ENCODE measurements at places on chromosomes 5 and 9.
A peak's percentile ranks its signal among the peaks of the same experiment; 100 is the strongest.

- H3K4me3 ChIP-seq, result no peak overlapping the region
- no peak for DNase-seq
- peaks cover 7% of the 10 kb centered on the region for H3K27me3 ChIP-seq
- peaks cover 2% of the 10 kb centered on the region for H3K4me1 ChIP-seq
- H3K27ac ChIP-seq, result no peak overlapping the region
- no peaks in the 10 kb centered on the region for H3K36me3 ChIP-seq
Measured at GRCh38 chr9:550333-550732, 291.2 kb upstream of the DMRT1 start.

- H3K27ac ChIP-seq, result no peak overlapping the region
- no peak for DNase-seq
- H3K4me3 ChIP-seq, result no peak overlapping the region
Measured at GRCh38 chr9:85040146-85040545, 370.6 kb downstream of the NTRK2 start.

- peak overlapping the region; percentile 31 for H3K4me3 ChIP-seq
- no peaks in the 10 kb centered on the region for H3K27me3 ChIP-seq
- H3K4me1 ChIP-seq, result peaks cover 56% of the 10 kb centered on the region
- peaks cover 64% of the 10 kb centered on the region for H3K36me3 ChIP-seq
Measured at GRCh38 chr9:133340256-133340655, 4.3 kb upstream of the SURF6 start.

GRCh38 chr9:85215416-85215815 lies 526.3 kb downstream of the AGTPBP1 start:
- peaks cover 19% of the 10 kb centered on the region for H3K27me3 ChIP-seq
- no peaks in the 10 kb centered on the region for H3K36me3 ChIP-seq
- no peak overlapping the region for H3K27ac ChIP-seq

DNA sequence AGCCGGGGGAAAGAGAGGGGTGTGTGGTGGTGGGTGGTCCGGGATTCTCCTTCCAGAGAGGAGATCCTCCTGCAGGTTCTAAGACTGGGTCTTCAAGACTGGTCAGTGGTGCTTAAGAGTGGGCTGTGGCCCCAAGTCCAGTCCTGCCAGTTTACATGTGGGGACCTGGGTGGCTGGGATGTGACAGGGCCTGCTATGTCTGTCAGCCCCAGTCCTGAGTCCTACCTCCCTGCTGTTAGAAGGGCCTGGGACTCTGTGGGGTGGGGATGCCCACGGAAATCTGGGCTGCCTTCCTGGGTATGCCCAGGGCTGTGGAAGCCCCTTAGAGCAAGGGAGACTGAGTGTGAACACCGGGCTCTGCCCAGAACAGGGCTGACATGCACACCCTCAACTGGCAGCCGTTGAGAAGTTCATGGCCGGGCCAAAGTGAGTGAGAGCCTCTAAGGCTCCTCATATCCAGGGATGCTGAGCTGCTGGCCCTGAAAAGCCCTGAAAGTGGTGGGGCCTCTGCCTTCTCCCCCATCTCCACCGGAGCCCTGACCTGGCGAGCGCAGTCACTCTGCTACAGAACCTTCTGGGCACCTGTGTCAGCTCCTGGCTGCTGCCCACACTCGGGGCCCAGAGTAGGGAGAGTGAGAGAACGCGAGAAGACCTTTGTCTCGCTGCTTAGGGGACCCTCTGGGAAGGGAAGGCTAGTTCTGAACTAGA lies 1.7 kb downstream of the PHF2 start:
- peak; percentile 20 for DNase-seq
- H3K27ac ChIP-seq, result peak overlapping the region; percentile 86
- peaks cover 35% of the 10 kb centered on the region for H3K4me1 ChIP-seq
- H3K4me3 ChIP-seq, result peak overlapping the region; percentile 79
- H3K36me3 ChIP-seq, result peaks cover 1% of the 10 kb centered on the region
- no peaks in the 10 kb centered on the region for H3K27me3 ChIP-seq

- H3K4me3 ChIP-seq, result no peak overlapping the region
- H3K36me3 ChIP-seq, result peaks cover 28% of the 10 kb centered on the region
- H3K27ac ChIP-seq, result no peak overlapping the region
- DNase-seq, result no peak
Measured at GRCh38 chr5:78109891-78110324, 184.6 kb downstream of the AP3B1 start.

DNA sequence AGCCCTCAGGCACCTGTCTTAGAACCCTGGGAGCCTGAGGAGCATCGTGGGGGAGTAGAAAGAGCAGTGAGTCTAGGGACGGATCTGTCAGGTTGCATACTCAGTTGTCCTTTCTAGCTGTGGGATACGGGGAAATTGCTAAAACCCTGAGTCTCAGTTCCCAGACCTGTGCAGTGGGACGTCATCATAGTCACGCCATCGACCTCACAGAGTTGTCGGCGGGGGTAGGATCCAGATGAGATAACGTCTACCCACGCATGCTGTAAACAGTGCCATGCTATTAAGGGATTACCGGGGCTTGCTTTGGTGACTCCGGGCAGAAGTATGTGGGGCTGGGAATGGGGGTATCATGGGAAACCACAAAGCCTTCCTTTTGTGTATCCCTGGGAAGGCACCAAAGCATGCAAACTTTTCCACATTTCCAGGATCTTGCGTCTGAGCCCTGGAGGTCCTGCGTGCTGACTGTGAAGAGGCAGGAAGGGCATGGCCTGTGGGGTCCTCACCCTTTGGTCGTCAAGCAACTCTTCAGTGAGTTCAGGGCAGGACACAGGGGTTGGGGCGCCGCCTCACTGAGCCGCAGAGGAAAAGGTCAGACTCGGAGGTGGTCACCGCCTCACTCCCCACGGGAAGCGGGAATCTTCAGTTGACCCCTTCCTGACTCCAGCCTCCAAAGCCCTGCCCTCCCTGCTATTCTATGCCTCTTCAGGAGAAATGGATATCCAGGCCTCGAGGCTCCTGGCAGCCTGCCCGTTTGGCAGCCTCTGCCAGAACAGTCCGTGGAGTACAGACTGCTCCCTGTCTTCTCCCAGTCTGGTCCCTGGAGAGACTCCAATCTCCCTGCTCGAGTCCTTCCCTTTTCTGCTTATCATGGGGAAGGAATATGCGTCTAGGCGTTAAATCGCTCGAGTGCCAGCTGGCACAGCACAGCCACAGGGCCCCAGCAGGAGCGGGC lies 186.8 kb upstream of the KLF9 start:
- H3K36me3 ChIP-seq, result no peaks in the 10 kb centered on the region
- no peaks in the 10 kb centered on the region for H3K27me3 ChIP-seq
- peaks cover 4% of the 10 kb centered on the region for H3K4me1 ChIP-seq
- H3K27ac ChIP-seq, result no peak overlapping the region

- no peaks in the 10 kb centered on the region for H3K4me1 ChIP-seq
- no peak overlapping the region for H3K27ac ChIP-seq
- H3K36me3 ChIP-seq, result no peaks in the 10 kb centered on the region
Measured at GRCh38 chr5:58182287-58182841, 277.5 kb downstream of the PLK2 start.

GRCh38 chr5:104706600-104706999 lies 1144.0 kb upstream of the NUDT12 start:
- no peak overlapping the region for H3K4me3 ChIP-seq
- H3K27me3 ChIP-seq, result no peaks in the 10 kb centered on the region
- no peaks in the 10 kb centered on the region for H3K36me3 ChIP-seq
- DNase-seq, result no peak
- no peaks in the 10 kb centered on the region for H3K4me1 ChIP-seq

DNA sequence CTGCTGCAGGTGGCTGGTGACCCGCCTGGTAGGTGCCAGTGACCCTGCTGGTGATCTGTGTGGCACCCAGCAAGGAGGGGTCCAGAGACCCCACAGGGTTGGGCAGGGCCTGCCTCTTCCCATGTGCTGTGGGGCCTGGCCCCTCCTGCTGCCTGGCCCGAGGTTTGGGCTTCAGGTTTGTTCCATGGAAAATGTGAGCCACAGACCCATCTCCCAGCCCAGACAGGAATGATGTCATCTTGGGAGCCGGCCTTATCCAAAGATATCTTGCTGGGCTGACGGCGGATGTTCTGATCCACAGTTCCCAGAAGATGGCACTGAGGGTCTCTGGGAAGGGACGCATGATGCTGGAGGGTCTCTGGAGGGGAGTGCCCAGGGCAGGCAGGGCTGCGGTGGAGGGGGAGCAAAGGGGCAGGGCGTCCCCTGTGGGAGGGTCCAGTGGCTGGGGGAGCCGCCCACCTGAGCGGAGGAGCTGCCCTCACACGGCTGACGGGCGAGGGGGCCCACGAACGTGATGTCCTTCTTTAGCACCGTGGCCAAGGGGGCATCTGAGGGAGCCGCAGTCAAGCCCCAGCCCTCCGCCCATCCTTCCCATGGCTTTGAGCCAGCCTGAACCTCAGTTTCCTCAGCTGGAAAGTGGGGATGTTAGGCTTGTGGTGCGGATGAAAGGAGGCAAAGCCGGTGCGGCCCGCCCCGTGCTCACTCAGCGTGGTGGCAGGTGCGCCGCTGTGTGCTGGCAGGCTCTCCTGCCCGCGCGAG lies 68.1 kb downstream of the COL5A1 start:
- H3K36me3 ChIP-seq, result no peaks in the 10 kb centered on the region
- H3K27ac ChIP-seq, result no peak overlapping the region
- H3K27me3 ChIP-seq, result no peaks in the 10 kb centered on the region
- H3K4me1 ChIP-seq, result no peaks in the 10 kb centered on the region

- no peaks in the 10 kb centered on the region for H3K27me3 ChIP-seq
- H3K4me3 ChIP-seq, result no peak overlapping the region
- H3K4me1 ChIP-seq, result no peaks in the 10 kb centered on the region
- DNase-seq, result no peak
Measured at GRCh38 chr5:119016125-119016774, 27.9 kb upstream of the DTWD2 start.

Measured in activated CD8-positive, alpha-beta T cell treated with anti-CD3 and anti-CD28 coated beads, Interleukin-2, amount 10 ng/mL, durations not matched to agents 7 days and 5 days (primary cell).